ENCODE measurements at places on chromosomes 7 and 10. TPM values are rescaled to one million over a fixed set of nuclear protein-coding genes. Genes with fewer than 3 reads are reported as not detected.
A peak's percentile ranks its signal among the peaks of the same experiment; 100 is the strongest.

DNA sequence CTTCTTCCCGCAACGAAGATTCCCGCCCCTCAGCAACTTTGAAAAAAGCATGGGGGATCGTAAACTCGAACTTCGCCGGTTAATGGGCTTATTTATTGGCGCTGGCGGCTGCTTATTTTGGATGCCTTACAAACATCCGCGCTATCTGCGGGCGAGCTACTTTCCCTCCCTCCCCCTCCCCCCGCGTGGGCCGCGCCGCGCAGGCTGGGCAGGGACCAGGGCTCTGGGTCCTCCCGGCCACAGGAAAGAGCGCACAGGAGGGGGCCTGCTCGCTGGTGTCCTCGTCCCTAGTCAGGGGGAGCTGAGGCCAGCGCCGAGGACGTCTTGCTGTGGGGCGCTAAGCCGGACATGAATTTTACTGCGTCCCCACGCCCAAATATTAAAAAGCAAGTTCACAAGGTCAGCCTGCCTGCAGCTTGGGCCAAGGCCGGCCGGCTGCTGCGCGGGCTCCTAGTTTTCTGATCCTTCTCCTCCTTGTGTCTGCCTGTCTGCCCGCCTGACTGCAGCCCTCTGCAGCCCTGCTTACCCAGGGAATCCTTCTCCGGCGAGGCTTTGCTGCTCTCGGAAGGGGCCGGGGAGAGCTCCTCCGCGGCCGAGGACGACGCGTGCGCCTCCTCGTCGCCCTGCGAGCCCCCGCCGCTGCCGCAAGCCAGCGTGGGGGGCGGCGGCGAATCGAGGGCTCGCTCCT lies 1.2 kb downstream of the HOXA10 start:
- no peak for DNase-seq

- DNase-seq: no peak
Observed at GRCh38 chr7:128867842-128868623, 5.4 kb downstream of the ATP6V1F start.

GRCh38 chr7:150580638-150581394 lies 13.6 kb downstream of the GIMAP4 start:
- DNase-seq: no peak

DNA sequence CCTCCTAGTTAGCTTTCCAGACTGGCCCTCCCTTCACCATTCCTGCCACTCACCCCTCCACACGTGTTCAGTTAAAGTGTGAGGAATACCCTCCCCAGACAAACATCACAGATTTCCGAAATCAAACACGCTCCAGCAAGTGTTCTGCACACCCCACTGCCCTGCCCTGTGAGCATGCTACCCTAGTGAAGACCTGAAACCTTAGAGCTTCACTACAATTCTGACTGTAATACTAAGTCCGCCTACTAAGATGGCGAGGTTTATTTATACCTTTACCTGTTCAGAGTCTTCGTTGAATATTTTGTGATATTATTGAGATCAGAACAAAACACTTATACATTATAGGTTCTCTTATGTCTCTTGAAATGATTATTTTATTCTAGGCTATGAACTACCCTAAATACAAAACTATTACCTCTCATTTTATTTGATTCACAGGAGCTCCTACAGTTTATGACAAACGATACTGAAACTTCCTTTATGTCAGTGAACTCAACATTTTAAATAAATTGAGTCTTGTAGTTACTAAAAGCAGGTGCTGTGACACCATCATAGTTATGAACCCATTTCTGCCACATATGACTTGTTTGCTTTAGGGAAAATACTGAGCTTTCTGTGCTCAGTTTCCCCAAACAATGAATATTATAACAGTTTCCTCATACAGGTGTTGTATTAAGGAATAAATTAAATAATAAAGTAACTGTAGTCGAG lies 8.6 kb downstream of the SCIN start:
- no peak for DNase-seq

DNA sequence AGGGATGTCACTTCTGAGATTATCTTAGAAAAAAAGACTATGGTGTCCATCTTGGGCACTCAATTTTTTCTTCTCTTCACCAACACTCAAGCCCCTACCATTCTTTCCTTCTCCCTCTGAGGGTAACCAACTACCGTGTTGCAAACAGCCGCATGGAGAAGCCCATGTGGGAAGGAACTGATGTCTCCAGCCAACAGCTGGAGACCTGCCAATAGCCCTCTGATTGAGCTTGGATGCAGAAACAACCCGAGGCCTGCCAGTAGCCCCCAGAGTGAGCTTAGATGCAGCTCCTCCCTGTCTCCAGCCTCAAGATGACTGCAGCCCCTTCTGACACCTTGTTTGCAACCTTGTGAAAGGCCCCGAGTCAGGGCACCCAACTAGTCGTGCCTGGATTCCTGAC lies 36.4 kb upstream of the CHCHD3 start:
- no peak for DNase-seq

- DNase-seq: peak; percentile 65
Observed at GRCh38 chr7:32204361-32205018, 134.3 kb upstream of the PDE1C start.

- DNase-seq: no peak
Observed at GRCh38 chr7:28623105-28623730, 210.9 kb downstream of the CREB5 start.

PSAP gene
- 444 TPM for total RNA-seq

GRCh38 chr7:18019555-18019954 lies 8.1 kb downstream of the PRPS1L1 start:
- DNase-seq: peak; percentile 16

DNA sequence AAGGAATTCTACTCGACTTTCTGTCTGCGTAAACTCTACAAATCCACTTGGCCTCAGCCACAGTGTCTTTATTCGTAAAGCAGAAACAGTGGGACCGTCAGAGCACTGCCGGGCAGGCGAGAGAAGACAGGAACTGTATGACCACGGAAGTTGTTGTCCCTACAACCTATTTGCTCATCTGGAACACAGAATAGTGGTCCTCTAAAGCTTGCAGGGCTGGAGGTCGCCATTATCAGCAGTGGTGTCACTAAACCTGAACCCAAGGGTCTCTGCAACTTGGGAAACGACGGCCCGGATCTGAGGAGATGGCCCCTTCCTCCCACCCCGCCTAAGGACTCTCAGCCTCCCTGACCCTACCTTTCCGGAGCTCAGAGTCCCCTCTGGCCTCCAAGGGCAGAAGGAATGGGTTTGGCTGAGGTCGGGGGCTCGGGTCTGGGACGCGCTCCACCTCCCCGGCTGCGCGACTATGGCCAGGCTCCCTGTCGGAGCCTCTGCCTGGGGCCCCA lies 442 bp downstream of the STYXL1 start:
- DNase-seq: no peak

GRCh38 chr10:123990889-123991288 lies 99.3 kb upstream of the CPXM2 start:
- DNase-seq: no peak

- no peak for DNase-seq
Observed at GRCh38 chr10:76711222-76711997, 926.2 kb downstream of the KCNMA1 start.

All from HCT116 (cell line).